ENCODE measurements at places on chromosomes 11 and 22. TPM values are rescaled to one million over a fixed set of nuclear protein-coding genes. Genes with fewer than 3 reads are reported as not detected.

The CCDC73 gene
- not detected for total RNA-seq

The ENTHD1 gene
- total RNA-seq = not detected

The RIMBP3B gene
- total RNA-seq = 0.09 TPM

The SCGB2A2 gene
- not detected for total RNA-seq

The LRRC10B gene
- total RNA-seq = 0.27 TPM

The SNU13 gene
- total RNA-seq = 82.5 TPM

The P2RY6 gene
- total RNA-seq = not detected

The CADM1 gene
- total RNA-seq = 0.45 TPM

The DBX1 gene
- not detected for total RNA-seq

The SORL1 gene
- 1.4 TPM for total RNA-seq

The POU2AF1 gene
- total RNA-seq = not detected

The AMOTL1 gene
- total RNA-seq = 64.7 TPM

The PHF21B gene
- not detected for total RNA-seq

The DEFB131B gene
- not detected for total RNA-seq

The UBQLNL gene
- total RNA-seq = 0.36 TPM

The TRIM64 gene
- total RNA-seq = not detected

The APOBEC3C gene
- total RNA-seq = 5.2 TPM

The C11orf97 gene
- total RNA-seq = not detected

The TEX54 gene
- not detected for total RNA-seq

The FAM111B gene
- total RNA-seq = 42.9 TPM

The TEX12 gene
- 0.36 TPM for total RNA-seq

The CRACR2B gene
- total RNA-seq = 1.3 TPM

The MS4A12 gene
- not detected for total RNA-seq

The OR52I1 gene
- total RNA-seq = not detected

The STIM1 gene
- total RNA-seq = 43.5 TPM

The TRIM29 gene
- not detected for total RNA-seq

The H19 gene
- total RNA-seq = 1,460 TPM

The TLCD5 gene
- total RNA-seq = 6.4 TPM

The ANO5 gene
- 0.16 TPM for total RNA-seq

The OR52E8 gene
- not detected for total RNA-seq

The MOGAT2 gene
- total RNA-seq = not detected

The MS4A4E gene
- not detected for total RNA-seq

The QSER1 gene
- total RNA-seq = 18.8 TPM

The TMEM121B gene
- 0.09 TPM for total RNA-seq

The TRIM68 gene
- 9.9 TPM for total RNA-seq

The PRR33 gene
- total RNA-seq = not detected

The PRR5L gene
- total RNA-seq = 0.54 TPM

The CLDN5 gene
- 0.27 TPM for total RNA-seq

The RIN1 gene
- total RNA-seq = 10.1 TPM

The NPAS4 gene
- not detected for total RNA-seq

The MYO7A gene
- total RNA-seq = 0.45 TPM

The SLC17A6 gene
- not detected for total RNA-seq

The GGT1 gene
- 1.1 TPM for total RNA-seq

The STX3 gene
- total RNA-seq = 17.9 TPM

The ROBO4 gene
- 3.3 TPM for total RNA-seq

The DGCR6 gene
- 1.8 TPM for total RNA-seq

The CHST1 gene
- total RNA-seq = 0.82 TPM

The KRTAP5-11 gene
- not detected for total RNA-seq

The USP2 gene
- total RNA-seq = not detected

The POU2AF2 gene
- total RNA-seq = not detected

The SLC6A5 gene
- total RNA-seq = not detected

The EED gene
- total RNA-seq = 24.7 TPM

All from fibroblast of the aortic adventitia (primary cell).